CD4-positive, CD25-positive, alpha-beta regulatory T cell (primary cell): ENCODE measurements at places on chromosomes 12 and 14.

GRCh38 chr14:68820999-68821683 lies 28.3 kb upstream of the ZFP36L1 start:
- DNase-seq, result peak; percentile 18

DNA sequence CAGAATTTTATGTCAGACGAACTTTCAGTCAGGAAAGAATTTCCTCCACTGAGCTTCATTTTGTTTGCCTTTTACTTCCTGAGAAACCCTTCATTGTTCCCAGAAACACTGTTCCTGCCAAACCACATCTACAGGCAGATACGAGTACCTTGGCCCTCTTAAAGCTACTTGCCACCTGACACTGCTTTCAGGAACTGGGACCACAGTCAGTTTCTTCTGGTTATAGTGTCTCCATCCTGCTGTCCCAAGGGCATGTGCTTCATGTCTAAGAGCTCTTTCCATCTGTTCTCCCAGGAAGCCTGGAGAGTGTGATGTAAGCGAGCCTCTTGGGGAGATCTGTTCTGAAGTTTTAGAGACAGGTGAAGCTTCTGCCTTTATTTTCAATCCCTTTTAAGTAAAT lies 161.7 kb upstream of the PLEKHA5 start:
- DNase-seq, result no peak

GRCh38 chr12:80745851-80746505 lies 29.3 kb downstream of the MYF5 start:
- DNase-seq, result no peak

DNA sequence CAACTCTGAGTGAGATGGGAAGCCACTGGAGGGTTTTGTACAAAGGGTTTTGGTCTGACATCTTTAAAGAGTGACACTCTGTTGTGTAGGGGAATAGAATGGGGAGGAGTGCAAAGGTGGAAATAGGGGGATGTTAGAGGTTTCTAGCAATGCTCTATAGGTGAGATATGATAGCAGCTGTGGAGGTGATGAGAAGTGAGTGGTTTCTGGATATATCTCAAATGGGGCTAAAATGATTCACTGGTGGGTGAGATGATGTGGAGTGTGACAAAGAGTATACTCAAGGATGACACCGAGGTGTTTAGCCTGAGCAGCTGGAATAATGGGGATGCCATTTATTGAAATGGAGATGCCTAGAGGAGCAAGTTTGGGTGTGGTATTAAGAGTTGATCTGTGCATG lies 426.4 kb downstream of the PCNX1 start:
- DNase-seq, result no peak

DNA sequence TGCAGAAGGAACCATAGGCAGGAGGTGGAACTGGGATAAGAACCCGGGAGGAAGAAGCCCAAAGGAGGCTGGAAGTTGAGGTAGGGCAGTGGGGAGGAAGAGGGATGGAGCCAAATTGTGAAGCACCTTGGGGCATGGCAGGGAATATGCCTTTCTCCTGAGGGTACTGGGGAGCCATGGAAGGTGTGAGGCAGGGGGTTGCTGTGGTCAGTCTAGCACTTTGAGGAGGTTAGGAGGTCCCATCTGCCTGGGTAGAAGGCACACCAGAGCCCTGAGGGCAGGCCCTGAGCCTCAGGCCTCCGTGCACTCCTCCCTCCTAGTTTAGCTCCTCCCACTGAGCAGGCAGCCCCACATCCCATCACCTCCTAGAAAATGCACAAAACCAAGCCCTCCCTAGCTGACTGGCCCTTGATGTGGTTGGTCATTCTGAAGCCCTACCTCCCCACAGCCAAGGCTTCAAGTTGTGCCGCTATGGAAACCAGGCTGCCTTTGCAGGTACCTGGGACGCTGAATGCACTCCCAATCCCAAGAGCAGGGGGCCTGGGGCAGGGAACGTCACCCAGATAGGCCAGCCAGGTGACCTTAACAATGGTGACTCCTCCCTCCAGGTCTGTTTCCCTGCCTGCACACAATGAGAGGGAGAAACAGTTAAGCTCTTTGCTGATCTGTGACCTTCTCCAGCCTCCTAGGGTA lies 15.1 kb downstream of the PHETA1 start:
- no peak for DNase-seq

- no peak for DNase-seq
These were observed 178.1 kb downstream of the BCAT1 start for GRCh38 chr12:24770821-24771220.

GRCh38 chr14:77616133-77616453 lies 344 bp downstream of the SPTLC2 start:
- no peak for DNase-seq

GRCh38 chr14:36996133-36996856 lies 176.1 kb downstream of the SLC25A21 start:
- no peak for DNase-seq

DNA sequence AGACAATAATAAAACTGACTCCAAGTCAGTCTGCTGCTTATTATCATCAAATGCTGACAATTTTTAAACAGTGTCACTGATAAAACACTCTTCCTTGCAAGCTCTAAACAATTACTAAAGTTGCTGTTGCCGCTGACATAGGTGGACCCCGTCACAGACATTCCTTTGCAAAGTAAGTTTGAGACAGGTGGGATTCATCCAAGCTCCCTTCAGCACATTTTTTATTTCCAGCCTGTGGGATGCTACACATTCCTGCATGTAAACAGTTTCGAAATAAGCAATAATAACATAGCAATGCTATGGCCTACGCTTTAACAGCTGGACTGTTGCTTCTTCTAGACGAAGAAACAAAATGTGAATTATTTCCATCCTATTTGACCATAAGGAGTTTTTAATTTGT lies 85.4 kb upstream of the HIF1A start:
- no peak for DNase-seq

DNA sequence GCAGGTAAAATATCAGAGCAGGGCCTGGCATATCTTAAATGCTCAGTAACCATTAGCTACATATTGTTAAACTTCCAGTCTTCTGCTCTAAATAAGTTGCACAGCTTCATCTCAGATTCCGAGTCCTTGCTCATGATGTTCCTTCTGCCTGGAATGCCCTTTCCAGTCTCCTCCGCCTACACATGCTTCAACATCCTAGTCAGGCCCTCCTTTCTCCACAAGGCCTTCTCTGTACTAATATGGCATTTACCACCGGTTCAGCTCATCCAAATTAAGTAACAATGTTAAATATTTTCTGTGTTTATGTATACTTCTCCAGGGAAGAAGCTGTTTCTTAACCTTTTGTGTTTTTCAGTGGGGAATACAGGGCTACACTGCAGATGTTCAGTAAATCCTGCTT lies 8.5 kb downstream of the DHH start:
- DNase-seq, result no peak

- no peak for DNase-seq
These were observed 106.2 kb upstream of the LGR5 start for GRCh38 chr12:71333418-71333817.
